CD4-positive, alpha-beta memory T cell (primary cell): ENCODE measurements at places on chromosomes 16 and 17. TPM values are rescaled to one million over a fixed set of nuclear protein-coding genes. Genes with fewer than 3 reads are reported as not detected.

The CARD14 gene
- total RNA-seq: not detected

The ITGAD gene
- not detected for total RNA-seq

The ITGAX gene
- 6.3 TPM for total RNA-seq

The TSPAN10 gene
- 1.2 TPM for total RNA-seq

The CRYBA1 gene
- total RNA-seq: not detected

The TVP23B gene
- 38.6 TPM for total RNA-seq

The SMIM36 gene
- not detected for total RNA-seq

DNA sequence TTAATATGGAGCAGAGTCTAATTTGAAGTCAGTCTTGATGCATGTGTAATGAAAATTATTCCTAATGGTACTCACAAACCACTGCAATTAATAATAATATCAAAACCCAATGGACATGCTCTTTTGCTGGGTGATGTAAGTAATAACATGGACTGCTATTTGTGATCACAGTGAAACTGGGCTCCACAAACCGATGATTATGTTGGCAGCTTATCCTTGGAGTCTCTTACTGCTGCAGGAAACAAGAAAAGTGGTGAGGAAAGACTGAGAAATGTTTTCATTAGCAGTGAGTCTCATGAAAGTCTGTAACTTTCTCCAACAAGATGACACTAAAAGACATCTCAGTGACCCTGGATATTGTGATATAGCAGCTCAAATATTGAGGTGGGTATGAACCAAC lies 45.2 kb downstream of the TMEM100 start:
- no peaks in the 10 kb centered on the region for H3K36me3 ChIP-seq
- H3K27me3 ChIP-seq: no peaks in the 10 kb centered on the region
- no peak overlapping the region for H3K4me3 ChIP-seq
- no peak overlapping the region for H3K27ac ChIP-seq
- DNase-seq: no peak
- no peaks in the 10 kb centered on the region for H3K4me1 ChIP-seq

DNA sequence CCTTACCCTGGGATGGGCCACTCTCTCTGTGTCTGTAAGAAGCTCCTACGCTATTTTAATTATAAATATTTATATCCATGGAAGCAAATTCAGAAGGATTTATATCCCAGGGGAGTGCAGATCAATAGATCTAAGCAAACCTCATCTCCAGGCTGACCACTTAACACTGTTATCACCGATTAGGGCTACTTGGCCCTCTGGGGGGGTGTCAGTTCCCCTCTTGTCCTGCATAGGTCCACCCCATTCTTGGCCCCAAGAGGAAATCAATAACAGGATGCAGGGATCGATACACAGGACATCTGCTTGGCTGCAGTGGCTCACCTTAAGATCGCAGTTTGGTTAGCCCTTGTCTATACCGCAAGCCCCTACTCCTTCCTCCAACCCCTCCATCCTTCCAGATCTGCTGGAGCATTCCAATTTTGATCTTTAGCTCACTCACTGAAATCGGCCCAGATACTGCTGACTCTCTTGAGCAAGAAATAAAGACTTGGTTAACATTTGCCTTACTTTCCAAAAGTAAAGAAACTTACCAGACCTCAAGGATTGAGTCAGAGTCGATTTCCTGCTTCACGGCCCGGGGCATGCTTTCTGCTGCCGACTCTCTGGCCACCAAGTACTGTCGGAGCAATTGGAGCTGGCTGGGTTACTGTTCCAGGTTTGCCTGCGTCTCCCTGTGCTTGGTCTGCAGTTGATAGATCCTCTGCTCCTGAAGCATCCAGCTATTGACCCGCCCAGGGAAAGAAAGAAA lies 112.3 kb upstream of the PMFBP1 start:
- H3K36me3 ChIP-seq: no peaks in the 10 kb centered on the region
- H3K27me3 ChIP-seq: no peaks in the 10 kb centered on the region
- no peak overlapping the region for H3K4me3 ChIP-seq
- DNase-seq: no peak

- H3K27me3 ChIP-seq: no peaks in the 10 kb centered on the region
- H3K4me3 ChIP-seq: no peak overlapping the region
- no peak overlapping the region for H3K27ac ChIP-seq
- peaks cover 4% of the 10 kb centered on the region for H3K4me1 ChIP-seq
- H3K36me3 ChIP-seq: no peaks in the 10 kb centered on the region
These were observed 25.8 kb downstream of the EMP2 start for GRCh38 chr16:10554569-10554968.

DNA sequence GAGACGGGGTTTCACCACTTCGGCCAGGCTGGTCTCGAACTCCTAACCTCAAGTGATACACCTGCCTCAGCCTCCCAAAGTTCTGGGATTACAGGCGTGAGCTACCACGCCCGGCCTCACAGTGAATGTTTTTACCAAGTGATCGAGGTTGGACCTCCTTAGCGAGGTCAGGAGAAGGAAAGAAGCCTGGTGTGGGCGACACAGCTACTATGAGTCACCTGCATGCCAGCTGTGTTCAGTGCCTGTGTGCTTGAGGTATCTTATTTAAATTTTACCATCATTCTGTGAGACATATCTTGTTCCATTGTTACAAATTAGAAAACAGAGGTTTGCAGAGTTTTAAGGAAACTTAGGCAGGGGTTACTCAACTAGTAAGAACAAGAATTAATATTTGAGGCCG lies 174.8 kb upstream of the DYNLRB2 start:
- H3K27ac ChIP-seq: no peak overlapping the region
- DNase-seq: no peak
- H3K4me1 ChIP-seq: no peaks in the 10 kb centered on the region
- no peaks in the 10 kb centered on the region for H3K36me3 ChIP-seq
- no peaks in the 10 kb centered on the region for H3K27me3 ChIP-seq

DNA sequence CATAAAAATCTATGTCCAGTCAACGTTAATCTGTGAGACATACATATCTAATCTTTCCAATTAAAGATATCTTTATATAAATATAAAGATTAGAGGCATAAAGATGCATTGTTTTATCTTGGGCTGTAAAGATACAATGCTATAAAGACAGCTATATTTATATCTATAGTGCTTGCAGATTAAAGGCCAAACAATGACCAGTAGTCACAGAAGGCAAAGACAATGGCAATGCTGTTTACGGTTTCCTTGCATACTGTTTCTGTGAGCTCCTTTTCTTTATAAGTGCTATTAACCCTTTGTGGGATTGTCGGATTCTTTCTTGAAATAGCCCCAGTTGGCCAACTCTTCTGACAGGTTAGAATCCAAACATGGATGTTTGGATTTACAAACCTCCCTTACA lies 85.5 kb upstream of the SALL1 start:
- no peak overlapping the region for H3K27ac ChIP-seq
- H3K36me3 ChIP-seq: no peaks in the 10 kb centered on the region
- DNase-seq: no peak
- no peak overlapping the region for H3K4me3 ChIP-seq

DNA sequence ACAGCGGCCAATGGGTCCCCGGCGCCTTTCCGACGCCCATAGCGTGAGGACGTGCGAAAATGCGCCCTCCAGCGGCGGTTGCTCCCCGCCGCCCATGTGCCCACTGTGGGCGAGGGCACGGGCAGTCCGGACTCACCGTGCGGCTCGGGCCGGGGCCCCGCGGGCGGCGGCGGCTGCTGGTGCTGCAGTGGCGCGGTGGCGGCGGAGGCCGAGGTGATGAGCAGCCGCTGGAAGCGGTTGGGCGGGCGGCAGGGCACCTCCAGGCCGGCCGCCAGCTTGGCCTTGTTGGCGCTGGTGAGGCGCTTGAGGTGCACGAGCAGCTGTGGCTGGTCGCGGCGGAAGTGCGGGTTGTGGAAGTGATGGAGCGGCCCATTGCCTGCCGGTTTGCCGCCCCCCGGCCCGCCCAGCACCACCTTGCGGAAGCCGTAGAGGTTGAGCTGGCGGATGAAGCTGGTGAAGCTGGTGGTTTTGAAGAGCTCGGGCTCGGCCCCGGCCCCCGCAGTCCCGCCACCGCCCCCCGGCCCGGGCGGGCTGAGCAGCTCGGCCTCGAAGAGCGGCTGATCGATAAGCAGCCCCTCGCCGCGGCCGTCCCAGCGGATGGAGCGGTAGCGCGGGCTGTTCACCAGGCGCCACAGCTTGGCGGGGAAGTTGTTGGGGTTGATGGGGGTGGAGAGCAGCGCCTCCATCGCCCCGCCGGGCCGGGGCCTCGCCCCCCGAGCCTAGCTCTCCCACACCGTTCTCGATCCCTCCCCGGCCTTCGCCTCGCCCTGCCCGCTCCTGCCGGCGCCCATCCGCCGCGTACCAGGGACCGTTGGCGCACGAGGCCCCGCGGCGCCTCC lies at the start of gene HSF5:
Gene HSF5, minus strand, starts transcription at position 820 of the 839 bp plus-strand sequence. Its CDS starts 134 bp downstream, at position 686.
- DNase-seq: peak; percentile 83
- peak within 1 kb of the TSS; percentile 46 for H3K4me3 ChIP-seq
- peak within 1 kb of the TSS; percentile 20 for H3K27ac ChIP-seq
- H3K4me1 ChIP-seq: peaks cover 4% of the 10 kb centered on the region

GRCh38 chr17:80198144-80198661 lies 21.9 kb downstream of the SGSH start:
- DNase-seq: no peak
- no peaks in the 10 kb centered on the region for H3K27me3 ChIP-seq
- H3K4me1 ChIP-seq: no peaks in the 10 kb centered on the region
- H3K4me3 ChIP-seq: no peak overlapping the region
- no peaks in the 10 kb centered on the region for H3K36me3 ChIP-seq

DNA sequence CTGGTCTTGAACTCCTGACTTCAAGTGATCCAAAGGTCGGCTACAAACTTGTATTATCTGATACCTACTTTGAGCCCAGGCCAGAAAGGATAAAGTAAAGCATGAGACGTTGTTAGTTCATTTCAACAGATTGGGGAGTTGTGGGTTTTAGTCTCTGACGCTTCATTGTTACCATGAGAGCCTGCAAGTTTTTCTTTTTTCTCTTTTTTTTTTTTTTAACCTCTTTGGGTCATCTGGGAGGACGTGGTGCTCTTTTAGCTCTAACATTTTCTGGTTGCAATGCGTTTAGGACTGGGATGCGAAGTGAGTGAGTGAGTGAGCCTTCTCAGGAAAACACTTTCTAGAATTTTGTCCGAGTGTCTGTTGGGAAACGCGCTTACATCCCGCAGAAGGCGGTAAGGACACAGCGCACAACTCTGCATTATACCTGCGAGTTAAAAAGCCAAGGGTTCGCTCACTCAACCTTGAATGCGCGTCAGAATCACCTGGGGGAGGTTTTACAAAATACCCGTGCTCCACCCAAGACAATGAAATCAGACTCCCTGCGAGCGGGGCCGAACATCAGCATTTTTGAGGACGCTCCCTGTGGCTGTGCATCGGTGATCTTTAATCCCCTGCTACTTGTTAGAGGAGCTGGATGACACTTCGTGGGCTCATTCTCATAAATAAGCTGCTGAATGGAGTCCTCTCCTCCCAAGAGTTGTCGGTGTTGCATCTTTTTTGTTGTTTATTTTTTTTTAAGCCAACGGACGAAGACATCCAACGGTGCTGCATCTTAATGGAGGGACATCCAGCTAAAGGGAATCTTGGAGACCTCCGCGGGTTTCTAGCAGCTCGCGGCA lies 629 bp upstream of the RNF135 start:
- DNase-seq: peak; percentile 8
- no peaks in the 10 kb centered on the region for H3K36me3 ChIP-seq
- peak overlapping the region; percentile 18 for H3K27ac ChIP-seq
- no peaks in the 10 kb centered on the region for H3K27me3 ChIP-seq
- H3K4me3 ChIP-seq: peak overlapping the region; percentile 90

DNA sequence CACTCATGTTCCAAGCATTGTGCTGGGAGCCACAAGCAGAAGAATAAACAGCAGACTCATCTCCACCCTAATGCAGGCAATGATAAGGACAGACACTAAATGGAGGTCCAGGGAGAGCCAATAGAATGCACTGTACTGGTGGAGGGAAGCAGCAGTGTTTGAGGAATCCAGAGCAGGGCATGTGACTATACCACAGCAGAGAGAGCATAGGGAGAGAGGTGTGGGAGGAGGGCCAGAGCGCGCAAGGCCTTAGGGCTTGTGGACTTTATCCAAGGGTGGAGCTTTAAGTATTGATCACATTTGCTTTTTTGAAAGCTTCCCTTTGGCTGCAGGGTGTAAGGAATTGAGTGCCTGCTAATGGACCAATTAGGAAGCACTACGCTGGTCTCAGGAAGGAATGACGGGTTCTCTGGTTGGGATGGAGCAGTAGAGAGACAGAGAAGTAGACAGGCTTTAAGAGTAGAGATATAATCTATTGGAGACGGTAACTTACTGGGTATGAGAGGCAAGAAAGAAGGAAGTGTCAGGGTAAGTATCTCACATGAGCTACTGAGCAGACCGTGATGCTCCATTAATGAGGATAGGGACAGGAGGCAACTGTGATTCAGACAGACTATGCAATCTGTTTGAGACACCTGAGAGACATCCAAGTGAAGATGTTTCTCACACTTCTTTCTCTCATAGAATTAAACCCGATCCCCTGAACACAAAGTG lies 82.2 kb downstream of the MYO1D start:
- H3K27me3 ChIP-seq: no peaks in the 10 kb centered on the region
- H3K27ac ChIP-seq: no peak overlapping the region
- H3K36me3 ChIP-seq: no peaks in the 10 kb centered on the region

DNA sequence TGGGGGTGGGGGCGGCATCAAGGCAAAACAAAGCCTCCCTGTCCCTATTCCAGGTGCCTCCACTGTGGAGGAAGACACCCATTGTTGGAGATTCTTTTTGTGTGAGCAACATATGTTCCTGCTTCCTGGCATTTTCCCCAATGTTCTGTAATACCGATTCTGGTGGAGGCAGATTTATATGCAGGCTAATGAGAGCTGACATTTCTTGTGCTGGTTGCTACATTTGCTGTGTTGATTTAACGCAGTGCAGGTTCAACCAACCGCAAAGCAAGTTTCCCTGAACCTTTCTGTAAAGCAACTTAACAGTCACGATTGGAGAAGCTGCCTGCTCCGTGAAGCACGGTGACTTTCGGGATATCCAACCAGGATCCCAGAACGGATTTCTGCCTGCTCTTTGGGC lies 260.5 kb downstream of the CBLN1 start:
- DNase-seq: no peak
- no peaks in the 10 kb centered on the region for H3K27me3 ChIP-seq
- H3K36me3 ChIP-seq: no peaks in the 10 kb centered on the region
